ENCODE measurements at places on chromosomes 12 and 14.

DNA sequence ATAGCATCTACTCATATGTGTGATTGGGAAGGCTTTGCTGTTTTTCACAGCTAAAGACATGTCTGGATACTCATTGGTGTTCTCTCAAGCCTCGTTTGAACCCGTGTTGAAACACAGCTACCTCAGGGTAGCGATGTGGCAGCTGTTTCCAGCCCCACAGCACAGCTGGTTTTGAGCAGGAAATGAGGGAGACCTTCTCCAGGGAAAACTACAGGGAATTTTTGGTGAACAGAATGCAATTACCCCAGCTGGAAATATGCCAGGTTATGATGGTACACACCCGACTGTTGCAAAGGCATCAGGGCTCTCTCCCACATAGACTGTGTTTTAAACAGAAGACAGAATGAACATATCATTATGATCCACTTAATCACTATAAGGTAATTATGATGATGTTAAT, 828.9 kb downstream of the VRK1 start:
- no peak for DNase-seq

GRCh38 chr14:78083837-78084236, 86.3 kb upstream of the NRXN3 start:
- no peak for DNase-seq

DNA sequence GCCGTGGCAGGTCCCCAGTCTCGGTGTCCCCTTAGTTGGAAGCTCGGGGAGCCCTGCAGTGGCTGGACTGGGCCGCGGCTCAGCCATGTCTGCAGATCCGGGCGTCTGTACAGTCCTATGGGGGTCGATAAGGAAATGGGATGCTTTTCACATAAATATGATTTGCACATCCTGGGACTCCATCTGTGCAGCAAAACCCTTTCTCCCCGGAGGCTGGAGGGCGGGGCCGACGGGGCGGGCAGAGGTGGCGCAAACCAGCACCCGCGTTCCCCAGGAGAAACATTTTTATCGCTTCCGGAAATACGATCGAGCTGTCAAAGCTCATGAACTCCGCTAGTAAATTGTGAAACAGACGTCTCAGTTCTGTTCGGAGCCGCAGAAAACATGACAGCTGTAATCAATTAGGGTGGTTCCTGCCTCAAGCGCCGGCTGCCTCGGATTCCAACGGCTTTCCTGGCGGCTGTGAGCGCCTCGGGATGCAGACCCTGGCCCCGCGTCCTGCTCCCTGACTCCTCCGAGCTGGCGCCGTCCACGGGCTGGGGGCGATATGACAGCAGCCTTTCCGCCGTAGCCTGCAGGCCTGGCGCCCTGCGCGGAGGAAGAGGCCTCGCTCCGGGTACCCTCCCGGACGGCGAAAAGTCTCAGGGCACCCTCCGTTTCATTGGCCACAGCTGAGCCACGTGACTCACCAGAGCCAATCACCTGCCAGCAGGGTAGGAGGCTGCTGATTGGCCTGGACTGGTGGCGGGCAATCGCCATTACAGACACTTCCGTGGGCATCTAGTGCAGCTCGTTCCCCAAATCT, 23.0 kb downstream of the DIO3 start:
- no peak for DNase-seq

GRCh38 chr14:104296388-104297312, 158.3 kb downstream of the KIF26A start:
- DNase-seq: no peak

DNA sequence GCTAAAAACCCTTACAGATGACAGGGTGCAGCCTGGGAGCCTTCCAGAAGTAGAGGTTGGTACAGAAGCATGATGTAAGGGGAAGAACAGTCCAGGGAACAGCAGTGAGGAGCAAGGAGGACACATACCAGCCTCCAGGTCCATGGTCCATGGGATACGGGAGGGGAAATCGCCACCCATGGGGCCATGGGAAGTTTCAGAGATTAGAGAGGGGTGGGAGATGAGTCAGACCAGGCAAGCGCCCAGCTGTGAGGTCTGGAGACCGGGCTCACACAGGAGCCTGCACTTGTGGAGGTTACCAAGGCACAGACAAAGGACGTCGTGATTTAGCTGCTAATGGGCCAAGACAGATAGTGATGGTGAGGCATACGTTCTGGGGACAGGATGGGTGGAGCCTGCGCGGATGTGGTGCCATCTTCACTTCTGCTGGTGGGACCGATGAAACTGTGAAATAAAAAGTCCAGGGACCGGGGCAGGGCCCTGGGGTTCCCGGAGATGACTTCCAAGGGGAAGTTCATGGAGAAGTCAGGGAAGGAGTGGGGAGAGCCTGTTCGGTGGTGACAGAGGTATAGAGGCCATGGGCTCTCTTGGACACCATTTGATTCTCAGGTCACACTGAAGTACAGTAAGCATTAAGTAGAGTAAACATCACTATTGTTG, 17.7 kb upstream of the LRP1-AS start:
- no peak for DNase-seq

- DNase-seq: no peak
Measured at GRCh38 chr12:102444093-102444492, 36.3 kb downstream of the IGF1 start.

DNA sequence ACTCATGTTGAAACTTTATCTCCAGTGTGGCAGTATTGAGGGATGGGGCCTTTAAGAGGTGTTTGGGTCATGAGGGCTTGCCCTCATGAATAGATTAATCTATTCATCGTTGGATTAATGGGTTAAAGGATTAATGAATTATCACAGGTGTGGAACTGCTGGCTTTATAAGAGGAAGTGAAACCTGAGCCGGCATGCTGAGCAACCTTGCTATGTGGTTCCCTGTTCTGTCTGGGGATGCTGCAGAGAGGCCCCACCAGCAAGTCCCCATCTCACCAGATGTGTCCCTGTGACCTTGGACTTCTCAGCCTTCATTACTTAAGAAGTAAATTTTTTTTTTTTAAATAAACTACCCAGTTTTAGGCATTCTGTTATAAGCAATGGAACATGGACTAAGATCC, 109.6 kb downstream of the DYRK2 start:
- no peak for DNase-seq

- DNase-seq: no peak
Measured at GRCh38 chr14:61438036-61438435, 116.7 kb downstream of the PRKCH start.

- no peak for DNase-seq
Measured at GRCh38 chr14:23069413-23069806, 12.1 kb upstream of the CDH24 start.

DNA sequence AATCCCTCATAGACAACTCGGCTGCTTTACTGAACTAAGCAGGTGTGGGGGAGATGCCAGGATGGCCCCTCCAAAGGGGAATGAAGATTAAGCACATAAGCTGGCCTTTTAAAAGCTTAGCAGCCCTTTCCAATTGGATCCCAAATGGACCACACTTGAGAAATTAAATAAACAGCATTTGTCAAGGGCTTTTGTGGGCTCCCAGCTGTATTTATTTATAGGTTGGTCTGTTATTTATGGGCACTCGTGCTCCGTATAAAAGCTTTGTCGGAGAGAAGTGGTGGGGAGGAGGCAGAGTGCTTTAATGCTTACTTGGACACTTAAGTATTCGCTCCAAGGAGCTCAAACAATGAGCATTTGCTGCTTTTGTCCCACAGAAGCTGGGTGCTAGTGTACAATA, 580.2 kb downstream of the MED13L start:
- DNase-seq: no peak

GRCh38 chr12:21881965-21882364, 59.3 kb downstream of the ABCC9 start:
- DNase-seq: no peak

GRCh38 chr12:19220852-19221466, 91.4 kb downstream of the PLEKHA5 start:
- DNase-seq: no peak

GRCh38 chr14:74613211-74613914, 1.3 kb upstream of the LTBP2 start:
- no peak for DNase-seq

- no peak for DNase-seq
Measured at GRCh38 chr12:99495799-99496198, 151.8 kb upstream of the GARIN6 start.

DNA sequence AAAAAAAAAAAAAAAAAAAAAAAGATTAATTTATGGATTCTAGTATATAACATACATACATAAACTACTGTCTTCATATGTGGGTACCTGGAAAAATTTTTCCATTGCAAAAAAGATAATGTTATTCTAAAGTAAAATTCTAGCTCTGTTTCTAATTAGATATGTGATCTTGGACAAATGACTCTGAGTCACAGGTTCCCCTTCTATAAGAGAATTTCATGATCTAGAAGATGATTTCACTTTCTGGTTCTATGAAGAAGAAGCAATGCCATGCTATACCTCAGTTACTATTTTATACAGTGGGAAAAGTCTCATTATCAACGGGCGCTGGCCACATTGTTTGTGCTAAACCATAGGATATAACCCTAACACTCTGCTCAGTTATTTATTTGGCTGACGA, 351.3 kb downstream of the ZFP36L1 start:
- no peak for DNase-seq

DNA sequence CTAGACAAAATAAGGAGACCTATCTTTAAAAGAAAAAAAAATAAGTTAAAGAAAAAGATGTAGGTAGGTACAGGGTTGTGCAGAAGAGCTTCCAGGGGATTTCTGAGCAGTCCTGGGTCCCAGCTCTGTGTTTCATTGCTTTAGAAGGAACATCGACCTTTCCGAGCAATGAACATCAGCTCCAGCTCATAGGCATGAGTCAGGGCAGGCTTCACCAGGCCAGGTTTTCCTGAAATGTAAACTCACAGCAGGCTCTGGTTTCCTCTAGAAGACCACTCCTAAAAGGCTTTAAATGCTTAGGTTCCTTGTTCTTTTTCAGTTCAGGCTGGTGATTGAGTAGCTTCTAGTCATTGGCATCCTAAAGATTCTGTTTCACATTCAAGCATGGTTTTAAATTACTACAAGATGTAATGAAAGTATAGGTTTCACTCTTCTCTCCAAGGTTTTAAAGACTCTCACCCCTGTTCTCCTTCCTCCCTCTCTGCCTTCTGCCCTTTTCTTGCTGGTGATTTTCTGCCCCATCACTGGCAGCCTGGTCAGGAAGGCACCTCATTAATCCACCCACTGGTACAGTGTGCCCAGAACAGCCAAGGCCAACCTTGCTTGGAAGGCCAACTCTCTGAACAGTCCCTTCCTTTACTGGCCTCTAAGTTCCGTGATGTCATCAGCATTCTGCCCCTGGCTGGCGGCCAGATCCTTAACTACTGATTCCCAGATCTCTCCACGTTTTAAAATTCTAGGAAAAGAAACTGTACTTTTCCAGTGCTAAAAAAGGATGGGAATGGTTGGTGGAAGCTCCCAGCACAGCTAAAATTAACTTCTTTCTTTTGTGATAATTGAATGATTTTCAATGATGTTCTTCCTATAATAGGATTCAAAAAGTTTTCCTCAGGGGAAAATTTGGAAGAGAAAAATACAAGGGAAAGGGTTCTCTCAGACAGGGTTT, 109.4 kb upstream of the HIF1A start:
- DNase-seq: peak; percentile 81

DNA sequence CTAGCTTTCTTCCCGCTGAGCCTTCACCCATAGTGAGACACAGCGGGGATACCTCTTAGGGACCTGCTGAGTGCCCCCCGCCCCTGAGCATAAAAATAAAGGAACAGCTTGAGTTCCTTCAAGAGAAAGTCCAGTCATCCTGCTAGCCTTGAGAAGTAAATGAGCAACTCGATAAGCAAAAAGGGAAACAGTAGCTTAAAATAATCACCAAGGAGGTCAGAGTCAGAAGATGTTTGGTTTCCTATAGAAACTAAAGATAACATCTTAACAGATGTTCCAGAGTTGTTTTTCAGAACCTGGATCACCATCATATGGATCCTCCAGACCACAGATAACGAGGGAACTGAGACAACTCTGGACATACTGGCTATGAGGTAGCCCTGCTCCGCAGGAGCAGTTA, 94.0 kb downstream of the BCAT1 start:
- DNase-seq: no peak

DNA sequence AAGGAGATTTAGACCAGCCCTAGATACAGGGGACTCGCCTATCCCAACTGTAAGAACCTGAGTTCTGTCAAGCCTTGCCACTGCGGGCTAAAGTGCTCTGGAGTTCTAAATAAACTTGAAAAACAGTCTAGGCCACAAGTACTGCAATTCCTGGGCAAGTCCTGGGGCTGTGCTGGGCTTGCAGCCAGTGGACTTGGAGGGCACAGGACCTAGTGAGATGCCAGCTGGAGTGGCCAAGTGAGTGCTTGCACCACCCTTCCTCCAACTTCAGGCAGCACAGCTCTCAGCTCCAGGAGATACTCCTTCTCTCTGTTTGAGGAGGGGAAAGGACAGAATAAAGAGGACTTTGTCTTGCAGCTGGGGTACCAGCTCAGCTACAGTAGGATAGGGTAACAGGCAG, 307.6 kb upstream of the FBXO33 start:
- DNase-seq: no peak

DNA sequence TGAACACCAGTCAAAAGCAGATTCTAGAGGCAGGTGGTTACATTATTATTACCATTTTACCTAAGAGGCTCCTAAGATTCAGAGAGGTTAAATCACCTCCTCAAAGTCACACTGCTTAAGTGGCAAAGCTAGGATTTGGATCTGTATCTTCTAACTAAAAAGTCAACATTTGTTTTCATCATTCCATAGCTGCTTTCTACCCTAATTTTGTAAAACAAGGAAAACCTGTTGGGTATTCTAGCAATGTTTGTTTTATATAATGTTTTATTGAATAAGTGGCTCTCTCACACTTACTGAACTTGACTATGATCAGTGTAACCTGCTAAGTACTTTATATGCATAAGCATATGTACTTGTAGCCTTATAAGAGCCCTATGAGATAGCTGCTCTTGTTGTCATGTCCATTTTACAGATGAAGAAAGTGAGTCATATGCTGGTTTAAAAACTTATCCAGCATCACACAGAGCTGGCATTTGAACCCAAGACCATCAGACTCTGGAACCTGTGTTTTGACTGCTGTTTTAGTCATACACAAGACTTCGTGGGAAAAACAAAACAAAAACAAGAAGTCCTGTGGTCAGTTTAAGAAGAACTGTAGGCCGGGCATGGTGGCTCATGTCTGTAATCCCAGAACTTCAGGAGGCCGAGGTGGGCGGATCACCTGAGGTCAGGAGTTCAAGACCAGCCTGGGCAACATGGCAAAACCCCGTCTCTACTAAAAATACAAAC, 31.7 kb upstream of the EVL start:
- DNase-seq: no peak

- no peak for DNase-seq
Measured at GRCh38 chr12:78121969-78122610, 291.4 kb downstream of the NAV3 start.

- DNase-seq: no peak
Measured at GRCh38 chr14:26833621-26834176, 235.9 kb upstream of the NOVA1 start.

DNA sequence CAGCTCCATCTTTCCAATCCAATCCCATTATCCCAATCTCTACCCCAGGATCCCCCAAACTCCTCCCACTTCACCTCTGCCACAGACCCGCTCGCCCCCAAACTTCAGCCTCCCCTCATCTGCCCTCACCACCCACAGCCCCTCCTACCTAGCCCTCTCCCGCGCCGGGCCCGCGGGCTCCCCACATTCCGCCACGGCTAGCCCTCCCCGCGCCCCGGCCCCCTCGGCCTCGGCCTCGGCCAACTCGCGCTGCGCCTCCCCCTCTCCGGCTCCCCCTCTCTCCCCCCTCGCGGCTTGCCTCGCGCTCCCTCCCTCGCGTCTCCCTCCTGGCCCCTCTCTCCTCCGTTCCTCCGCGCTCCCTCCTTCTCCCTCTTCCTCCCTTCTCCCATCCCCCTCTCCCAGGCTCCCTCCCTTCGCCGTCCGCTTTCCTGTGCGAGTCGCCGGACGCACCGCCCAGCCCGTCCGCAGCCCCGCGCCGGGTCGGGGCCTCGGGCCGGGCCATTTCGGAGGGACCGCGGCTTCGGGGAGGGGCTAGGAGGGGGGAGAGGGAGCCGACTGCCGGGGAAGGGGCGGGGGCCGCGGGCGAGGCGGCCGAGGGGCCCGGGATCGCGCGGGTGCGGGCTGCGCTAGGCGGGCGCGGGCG, at the start of gene ATN1:
ATN1 (plus strand) TSS at position 581 of the 643 bp plus-strand sequence. CDS start 6,043 bp downstream, outside the sequence.
- peak; percentile 73 for DNase-seq

Measured in right atrium auricular region (tissue), 2 donors.